ENCODE measurements at places on chromosomes 6 and 20.

- no peak for DNase-seq
Observed at GRCh38 chr6:332671-333070, 40.4 kb downstream of the DUSP22 start.

DNA sequence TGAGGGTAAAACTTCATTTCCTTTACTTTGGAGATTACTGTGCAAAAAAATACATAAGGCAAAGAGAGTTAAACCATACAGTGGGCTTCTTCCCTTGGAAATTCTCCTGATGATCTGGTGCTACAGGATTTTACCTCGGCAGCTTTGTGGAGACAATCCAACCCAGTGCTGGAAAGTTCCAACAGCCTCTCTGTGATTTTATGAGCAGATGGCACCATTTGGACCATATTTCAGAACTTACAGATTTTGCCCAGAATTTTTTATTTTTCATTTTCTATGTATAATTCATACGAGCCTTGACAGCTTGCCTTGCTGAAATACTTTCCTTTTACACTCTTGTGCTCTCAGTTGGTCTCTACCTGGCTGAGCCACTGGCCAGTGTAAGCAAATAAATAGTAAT lies 43.3 kb upstream of the TNFRSF21 start:
- DNase-seq: no peak

DNA sequence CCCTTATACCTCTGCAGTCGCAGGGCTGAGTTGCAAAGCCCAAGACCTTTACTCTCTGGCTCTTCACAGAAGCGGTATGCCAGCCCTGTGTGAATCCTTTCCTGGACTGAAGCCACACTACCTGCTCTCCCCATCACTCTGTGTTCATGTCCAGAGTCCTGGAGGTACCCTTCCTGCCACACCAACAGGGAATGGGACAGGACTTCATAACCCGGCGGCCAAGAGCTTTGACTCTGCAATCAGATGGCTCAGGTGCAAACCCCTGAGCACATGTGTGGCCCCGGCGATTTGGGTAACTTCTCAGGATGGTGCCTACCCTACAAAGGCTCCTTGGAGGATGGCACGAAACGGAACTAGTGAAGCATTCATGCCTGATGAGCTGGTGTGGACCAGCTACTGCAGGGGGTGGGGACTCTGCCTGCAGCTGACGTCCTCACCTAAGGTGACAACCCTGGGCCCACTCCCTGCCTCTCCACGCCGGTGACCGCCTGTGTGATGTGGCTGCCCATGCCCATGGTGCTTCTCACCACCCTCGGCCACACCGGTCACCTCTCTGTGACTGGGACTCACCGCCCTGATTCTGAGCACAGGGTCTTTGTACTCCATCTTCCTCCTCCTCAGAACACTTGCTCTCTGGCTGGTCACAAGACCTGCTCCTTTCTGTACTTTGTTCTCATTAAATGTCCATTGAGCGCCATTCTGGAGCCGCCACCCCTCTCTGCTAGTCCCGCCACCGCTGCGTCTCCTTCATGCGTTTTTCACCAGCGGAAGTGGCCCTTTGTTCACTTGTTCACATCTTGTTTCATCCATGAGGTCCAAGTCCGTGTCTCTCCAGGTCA lies 116.7 kb downstream of the SULF2 start:
- DNase-seq: no peak

- no peak for DNase-seq
Observed at GRCh38 chr20:47917549-47918070, 132.3 kb upstream of the SULF2 start.
